ENCODE measurements at places on chromosomes 2 and 18.

GRCh38 chr2:84904717-84905174 is 710 bp upstream of the TMSB10 start:
- peak; percentile 54 for DNase-seq

DNA sequence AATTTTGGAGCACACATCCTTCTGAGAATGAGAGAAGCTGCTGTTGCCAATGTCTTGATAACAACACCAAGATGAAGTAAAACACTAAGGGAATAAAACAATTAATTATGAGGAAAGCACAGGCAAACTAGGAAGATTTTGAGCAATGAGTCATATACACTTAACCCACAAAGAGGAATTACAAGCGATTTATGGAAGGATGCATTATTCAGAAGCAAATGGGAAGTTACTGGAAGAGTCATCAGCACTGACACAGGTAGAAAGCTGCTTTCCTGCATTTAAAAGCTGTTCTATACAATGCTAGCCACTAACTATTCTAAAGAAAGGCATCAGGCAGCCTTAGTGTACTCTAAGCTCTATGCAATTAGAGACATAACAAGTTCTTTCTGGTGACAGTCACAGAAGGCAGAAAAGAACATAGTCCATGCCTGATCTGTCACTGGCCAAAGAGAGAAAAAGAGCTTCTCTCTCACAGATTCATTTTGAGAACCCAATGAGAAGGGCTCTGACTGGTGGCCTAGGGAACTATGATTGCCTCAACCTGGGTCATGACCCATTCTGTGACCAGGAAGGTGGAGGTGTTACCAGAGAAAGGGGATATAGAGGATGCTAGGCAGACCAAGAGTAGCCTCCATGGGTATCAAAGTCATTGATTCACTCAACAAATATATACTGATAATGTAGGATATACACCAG is 45.4 kb downstream of the M1AP start:
- DNase-seq: peak; percentile 69

DNA sequence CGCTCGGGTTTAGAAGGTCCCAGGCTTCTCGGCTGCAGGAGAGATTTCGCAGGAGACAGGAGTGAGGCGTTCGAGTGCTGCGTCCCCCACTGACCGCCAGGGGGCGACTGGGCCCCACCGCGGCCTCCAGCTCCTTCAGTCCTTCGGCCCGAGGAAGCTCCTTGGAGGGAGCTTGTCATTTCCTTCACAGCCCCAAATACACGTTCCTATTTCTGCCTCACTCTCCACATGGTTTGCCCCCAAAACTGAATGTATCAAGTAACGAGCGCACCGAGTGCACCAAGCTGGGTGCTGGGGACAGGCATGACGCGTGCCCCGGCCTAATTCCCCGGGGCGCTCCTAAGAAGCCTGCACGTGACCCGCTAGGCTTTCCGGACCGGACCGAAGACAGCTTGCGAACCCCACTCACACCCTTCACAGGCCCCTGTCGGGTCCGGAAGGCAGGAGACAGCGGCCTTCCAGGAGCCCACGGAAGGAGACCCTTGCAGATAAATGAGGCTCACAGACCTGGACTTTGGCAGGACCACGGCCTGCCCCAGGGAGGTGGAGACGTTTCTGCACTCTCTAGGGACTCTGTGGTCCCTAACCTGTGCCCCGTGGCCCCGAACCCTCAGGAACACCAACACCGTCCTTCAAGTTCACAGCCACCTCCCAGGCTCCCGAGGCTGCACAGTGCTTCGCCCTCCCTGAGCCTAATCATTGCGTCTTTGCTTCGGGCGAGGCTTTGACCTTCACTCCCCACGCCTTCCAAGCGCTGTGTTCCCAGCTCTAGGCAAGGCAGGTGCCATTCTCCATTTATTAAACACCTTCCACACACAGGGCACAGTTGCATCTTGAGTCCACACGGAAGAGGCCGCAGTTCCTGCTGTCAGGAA is 13.0 kb upstream of the FAHD2A start:
- DNase-seq: peak; percentile 66

DNA sequence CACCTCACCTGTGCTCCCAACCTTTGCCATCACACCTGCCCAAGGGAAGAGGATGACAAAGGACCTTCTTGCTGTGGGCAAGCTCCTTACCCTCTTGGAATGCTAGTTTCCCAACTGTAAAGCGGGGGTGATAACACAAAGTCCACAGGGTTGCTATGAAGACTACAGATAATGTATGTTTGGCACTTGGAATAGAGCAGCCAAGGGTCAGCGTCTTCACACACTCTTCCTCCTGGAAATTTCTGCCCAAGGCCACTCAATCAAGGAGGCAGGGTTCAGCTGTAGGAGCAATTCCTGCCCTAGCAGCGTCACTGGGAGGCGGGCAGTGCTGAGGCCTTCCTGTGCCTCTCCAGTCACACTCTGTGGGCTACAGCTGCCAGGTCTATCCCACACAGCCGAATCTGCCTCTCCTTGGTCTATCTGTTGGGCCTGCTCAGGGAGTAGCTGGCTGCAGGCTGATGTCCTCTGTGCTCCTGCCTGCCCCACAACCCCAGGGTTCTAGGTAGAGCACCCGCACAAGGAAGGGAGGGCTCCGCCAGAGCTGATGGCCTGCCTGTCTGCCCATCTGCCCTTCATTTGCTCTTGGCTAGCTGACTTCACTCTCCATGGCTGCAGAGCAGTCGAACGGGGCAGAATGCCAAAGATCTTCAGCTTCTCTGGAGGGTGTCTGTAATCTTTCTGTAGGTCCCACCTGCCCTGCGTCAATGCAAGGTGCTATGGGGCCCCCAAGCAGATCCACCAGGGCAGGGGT is 91.9 kb downstream of the MRO start:
- DNase-seq: no peak

GRCh38 chr18:36078751-36079529 is 11.6 kb upstream of the RPRD1A start:
- DNase-seq: no peak

- DNase-seq: peak; percentile 58
Observed at GRCh38 chr2:234116010-234116409, 65.5 kb downstream of the SPP2 start.

DNA sequence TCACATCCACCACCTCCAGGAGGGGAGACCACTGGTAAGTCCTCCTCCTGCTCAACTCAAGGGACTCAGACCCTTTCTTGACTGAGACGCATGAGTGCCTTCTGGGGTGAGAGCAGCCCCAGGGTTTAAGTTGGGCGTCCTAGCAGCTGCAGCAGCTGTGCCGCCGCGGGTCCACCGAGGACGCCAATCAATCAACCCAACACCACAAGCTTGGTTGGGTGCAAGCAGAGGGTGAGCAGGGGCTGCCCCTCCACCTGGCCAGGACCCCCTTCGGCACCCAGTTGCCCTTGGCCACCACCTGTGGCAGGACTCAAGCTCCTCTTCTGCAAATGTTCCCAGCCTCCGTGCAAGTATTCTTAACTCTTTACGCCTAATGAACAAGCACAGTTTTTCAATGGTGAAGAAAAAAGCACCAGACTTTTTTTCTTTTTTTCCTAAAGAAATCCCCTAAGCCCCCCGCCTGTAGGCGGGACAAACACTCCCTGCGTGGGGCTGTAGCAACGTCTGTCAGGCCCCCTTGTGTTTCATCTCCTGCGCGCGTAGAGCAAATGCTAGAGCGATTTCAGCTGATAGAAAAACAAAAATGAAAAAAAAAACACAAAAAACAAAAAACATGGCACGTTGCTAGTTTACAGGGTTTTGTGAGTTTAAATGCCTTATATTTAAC is 197.1 kb downstream of the LOXHD1 start:
- no peak for DNase-seq

- DNase-seq: no peak
Observed at GRCh38 chr2:202479090-202479489, 103.0 kb downstream of the BMPR2 start.
